ENCODE measurements at places on chromosomes 12 and 14. TPM values are rescaled to one million over a fixed set of nuclear protein-coding genes. Genes with fewer than 3 reads are reported as not detected.

The ESR2 gene
- not detected for total RNA-seq

The RNASE3 gene
- total RNA-seq: not detected

GRCh38 chr12:130959632-130960031 lies 5.9 kb downstream of the ADGRD1 start:
- H3K4me1 ChIP-seq: no peaks in the 10 kb centered on the region
- no peak for DNase-seq
- H3K27ac ChIP-seq: no peak overlapping the region
- no peak overlapping the region for H3K4me3 ChIP-seq

DNA sequence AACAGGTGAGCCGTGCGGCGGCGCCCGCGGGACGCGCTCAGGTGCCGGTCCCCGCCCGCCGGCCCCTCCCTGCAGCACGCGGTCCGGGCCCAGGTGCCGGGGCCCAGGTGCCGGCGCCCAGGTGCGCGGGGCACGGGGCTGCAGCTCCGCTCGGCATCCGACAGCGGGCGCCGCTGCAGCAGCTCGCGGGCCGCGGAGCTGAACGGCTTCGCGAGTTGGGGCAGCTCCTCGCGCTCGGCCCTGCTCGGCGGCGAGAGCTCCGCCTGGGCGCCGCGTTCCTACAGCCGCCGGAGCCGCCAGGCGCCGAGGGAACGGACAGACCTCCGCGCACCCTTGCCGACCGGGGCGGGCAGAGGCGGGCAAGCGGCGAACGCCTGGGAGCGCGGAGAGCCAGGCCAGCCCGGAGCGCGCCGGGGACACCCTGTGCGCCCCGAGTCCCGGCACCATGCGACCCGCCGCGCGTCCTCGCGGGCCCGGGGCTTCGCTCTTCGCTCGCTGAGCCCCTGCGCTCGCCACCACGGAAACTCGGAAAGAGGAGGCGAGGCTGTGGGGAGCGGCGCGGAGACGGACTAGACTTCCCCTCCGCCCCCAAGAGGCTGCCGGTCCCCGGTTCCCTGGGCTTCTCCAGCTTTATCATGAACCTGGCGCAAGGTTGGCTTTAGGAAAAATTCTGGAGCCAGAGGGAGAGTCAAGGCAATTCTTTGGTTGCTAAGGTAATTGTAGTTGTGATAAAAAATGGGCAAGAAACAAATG lies at the start of gene RGS6:
RGS6 (plus strand) TSS at position 201 of the 753 bp plus-strand sequence.
- peaks cover 8% of the 10 kb centered on the region for H3K4me1 ChIP-seq
- no peak within 1 kb of the TSS for H3K27ac ChIP-seq
- no peaks in the 10 kb centered on the region for H3K36me3 ChIP-seq

Data from Calu3 (cell line).